ENCODE measurements at places on chromosomes 4 and X. TPM values are rescaled to one million over a fixed set of nuclear protein-coding genes. Genes with fewer than 3 reads are reported as not detected.

DNA sequence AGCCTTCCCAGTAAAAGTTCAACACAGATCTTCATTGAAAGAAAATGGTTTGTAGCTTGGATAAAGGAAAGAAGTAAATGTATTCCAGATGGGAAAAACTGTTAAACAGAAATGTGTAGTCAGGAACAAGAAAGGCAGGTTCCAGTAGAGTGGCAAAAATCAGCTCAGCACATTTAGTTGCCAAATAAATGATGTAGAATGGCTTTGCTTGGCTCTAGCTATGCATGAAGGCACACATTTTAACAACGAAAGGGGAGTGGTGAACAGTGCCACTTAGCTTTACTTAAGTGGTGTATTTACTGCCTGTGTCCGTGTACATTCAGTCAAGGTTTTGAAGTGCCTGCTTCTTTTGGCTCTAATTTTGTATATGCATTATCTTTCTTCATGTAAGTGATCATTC, 644.5 kb upstream of the ATOH1 start:
- H3K4me3 ChIP-seq, result no peak overlapping the region
- DNase-seq, result no peak
- no peaks in the 10 kb centered on the region for H3K36me3 ChIP-seq
- no peaks in the 10 kb centered on the region for H3K27me3 ChIP-seq
- no peak overlapping the region for H3K27ac ChIP-seq

ARX gene
- 0.15 TPM for total RNA-seq

GRCh38 chr4:8317474-8317873, 47.9 kb downstream of the HTRA3 start:
- H3K4me3 ChIP-seq, result no peak overlapping the region
- no peak for DNase-seq
- H3K4me1 ChIP-seq, result peaks cover 9% of the 10 kb centered on the region

DNA sequence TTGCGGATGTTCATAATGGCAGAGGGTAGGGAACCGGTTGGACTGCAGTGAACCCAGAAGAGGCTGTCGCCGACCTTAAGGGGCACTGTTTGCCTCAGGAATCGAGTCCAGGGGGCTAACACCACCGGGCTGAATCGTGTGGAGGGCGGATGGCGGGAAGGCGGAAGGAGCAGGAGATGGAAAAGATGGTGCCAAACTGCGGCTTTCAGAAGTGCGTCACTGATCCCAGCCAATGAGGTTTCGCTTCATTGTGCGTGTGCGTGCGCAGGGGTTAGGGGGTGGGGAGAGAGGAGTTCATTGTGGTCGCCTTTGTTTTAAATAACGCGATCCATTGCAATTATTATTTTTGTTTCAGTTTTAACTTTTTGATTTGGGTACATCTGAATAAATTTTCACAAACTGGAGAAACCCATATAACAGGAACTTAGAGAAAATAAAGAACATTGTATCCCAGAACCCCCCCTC, at the start of gene NAA11:
Gene NAA11, minus strand, starts transcription at position 198 of the 465 bp plus-strand sequence. Its CDS starts 184 bp downstream, at position 14.
- no peaks in the 10 kb centered on the region for H3K27me3 ChIP-seq
- no peak within 1 kb of the TSS for H3K27ac ChIP-seq
- H3K36me3 ChIP-seq, result no peaks in the 10 kb centered on the region
- no peak for DNase-seq
- H3K4me1 ChIP-seq, result no peaks in the 10 kb centered on the region

DNA sequence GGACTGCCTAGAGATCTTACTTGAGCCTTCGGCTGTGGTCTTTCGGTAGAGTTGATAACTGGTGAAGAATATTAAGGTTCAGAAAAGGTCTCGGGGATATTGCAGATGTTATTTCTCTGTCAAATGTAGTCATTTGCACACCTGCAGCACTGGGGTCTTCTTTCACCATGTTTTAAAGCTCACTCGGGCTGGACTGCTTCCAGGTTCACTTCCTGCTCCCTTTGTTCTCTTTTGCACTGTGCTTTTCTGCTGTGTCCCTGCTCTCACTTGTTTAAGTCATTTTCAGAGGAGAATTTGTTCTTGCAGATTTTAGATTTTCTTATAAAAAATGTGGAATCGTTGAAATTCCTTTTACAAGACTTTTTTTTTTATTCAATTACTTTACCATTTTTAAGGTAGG, 68.5 kb downstream of the BMPR1B start:
- no peak overlapping the region for H3K27ac ChIP-seq
- H3K4me3 ChIP-seq, result no peak overlapping the region
- DNase-seq, result no peak
- H3K36me3 ChIP-seq, result no peaks in the 10 kb centered on the region
- H3K27me3 ChIP-seq, result no peaks in the 10 kb centered on the region
- H3K4me1 ChIP-seq, result no peaks in the 10 kb centered on the region

GRCh38 chr4:103098756-103099440, 736 bp downstream of the BDH2 start:
- H3K4me3 ChIP-seq, result peak overlapping the region; percentile 35
- H3K27me3 ChIP-seq, result no peaks in the 10 kb centered on the region
- peak overlapping the region; percentile 54 for H3K27ac ChIP-seq
- H3K36me3 ChIP-seq, result no peaks in the 10 kb centered on the region

DNA sequence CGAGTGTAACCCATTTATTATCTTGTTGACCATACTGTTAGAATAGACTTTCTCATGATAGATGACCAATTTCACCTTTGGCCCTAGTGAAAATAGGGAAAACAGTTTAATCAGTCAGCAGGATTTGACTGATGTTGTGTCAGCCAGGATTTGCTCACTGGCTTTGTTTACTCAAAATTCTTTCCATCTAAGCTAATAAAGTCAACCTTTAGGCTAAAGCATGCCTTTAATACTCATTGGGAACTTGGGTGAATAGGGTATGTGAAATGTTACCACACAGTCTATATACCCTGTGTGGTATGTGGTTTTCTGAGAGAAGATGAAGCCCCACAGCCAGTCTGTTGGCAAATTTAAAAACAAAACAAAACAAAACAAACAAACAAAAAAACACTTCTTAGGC, 18.7 kb upstream of the SPANXB1 start:
- H3K4me3 ChIP-seq, result no peak overlapping the region
- no peaks in the 10 kb centered on the region for H3K36me3 ChIP-seq
- peak; percentile 53 for DNase-seq
- H3K27ac ChIP-seq, result no peak overlapping the region

Measured in Panc1 (cell line).